Lower leg skin (tissue), 4 donors: ENCODE measurements at places on chromosomes 12 and 14. TPM values are rescaled to one million over a fixed set of nuclear protein-coding genes. Genes with fewer than 3 reads are reported as not detected.

- DNase-seq, result no peak
Measured at GRCh38 chr12:11916771-11917170, 154.0 kb upstream of the BCL2L14 start.

- no peak for DNase-seq
Measured at GRCh38 chr12:53365245-53365904, 14.6 kb upstream of the SP1 start.

CALM1 gene
- 128 TPM for total RNA-seq

DNA sequence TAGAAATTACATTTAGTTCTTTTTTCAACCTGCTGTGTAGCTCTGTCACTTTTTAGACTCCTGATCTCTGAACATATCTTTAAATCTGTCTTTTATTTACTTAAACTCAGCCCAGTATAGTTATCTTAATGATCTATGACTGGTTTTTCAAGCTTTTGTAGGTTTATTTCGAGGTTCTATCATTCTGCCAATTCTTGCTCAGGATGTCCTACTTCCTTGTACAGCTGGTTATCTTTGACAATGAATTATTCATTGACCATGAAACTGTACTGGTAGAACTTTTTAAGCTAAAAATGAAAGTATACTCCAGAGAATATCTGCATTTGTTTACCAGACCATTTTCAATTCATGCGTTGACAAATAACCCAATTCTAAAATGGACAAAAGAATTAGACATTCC is 37.8 kb downstream of the TC2N start:
- no peak for DNase-seq

CYP46A1 gene
- 0.13 TPM for total RNA-seq

SPX gene
- not detected for total RNA-seq

GRCh38 chr12:103632554-103633216 is 45.6 kb downstream of the STAB2 start:
- peak; percentile 89 for DNase-seq

VRTN gene
- not detected for total RNA-seq

GRCh38 chr14:64508215-64508776 is 3.7 kb downstream of the ZBTB1 start:
- DNase-seq, result no peak

ABCD2 gene
- total RNA-seq, result 0.23 TPM

DNA sequence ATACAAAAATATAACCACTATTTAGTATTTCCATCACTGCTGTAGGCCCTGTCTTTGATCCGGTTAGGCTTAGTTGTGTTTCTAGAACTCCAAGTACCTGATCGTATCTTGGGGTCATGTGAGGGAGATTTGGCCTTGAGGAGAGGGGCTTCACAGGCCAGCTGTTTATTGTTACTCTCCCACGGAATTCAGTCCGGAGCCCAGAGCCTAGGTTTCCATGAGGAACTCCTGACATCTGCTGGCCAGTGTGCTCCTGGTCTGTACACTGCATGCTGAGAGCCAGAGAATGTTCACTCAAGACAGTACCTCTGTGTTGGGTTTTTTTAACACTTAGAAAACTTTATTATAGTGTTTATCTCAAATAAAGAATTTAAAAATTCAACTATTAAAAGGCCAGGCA is 341.0 kb upstream of the TMEM132C start:
- DNase-seq, result no peak

- no peak for DNase-seq
Measured at GRCh38 chr14:68509188-68509983, 283.5 kb downstream of the ZFP36L1 start.

MSI1 gene
- total RNA-seq, result not detected

DNA sequence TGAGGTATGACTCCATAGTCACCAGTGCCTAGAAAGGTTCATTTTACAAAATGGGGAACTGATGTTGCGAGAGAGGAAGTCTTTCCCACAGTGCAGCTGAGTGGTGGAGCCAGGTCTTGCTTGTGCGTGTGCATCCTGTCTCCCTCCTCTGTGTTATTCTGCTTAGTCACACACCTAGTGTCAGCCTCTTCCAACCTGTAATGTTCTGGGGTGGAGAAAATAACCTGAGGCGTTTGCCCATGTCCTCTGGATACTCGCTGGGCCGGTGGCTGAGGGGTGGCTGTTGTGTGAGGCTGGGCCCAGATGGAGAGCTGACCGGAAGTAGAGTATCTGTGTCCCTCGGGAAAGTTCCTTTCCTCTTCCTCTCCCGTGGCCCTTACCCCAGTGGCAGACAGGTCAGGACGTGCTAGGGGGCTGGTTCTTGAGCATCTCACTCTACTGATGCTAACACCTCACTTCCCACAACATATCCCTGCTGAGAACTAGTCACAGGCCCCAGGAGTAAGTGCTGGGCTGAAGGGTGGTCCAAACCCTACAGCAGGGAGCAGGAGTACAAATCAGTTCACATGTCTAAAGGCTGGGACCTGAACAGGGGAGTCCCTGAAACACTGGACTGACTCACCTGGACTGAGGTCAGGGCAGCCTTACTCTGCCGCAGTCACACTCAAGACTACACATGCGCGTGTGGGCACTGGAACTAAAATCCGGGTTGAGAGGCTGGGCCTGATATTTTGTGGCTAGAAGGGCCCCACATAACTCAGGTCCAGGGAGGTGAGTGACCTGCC is 7.0 kb downstream of the MLF2 start:
- no peak for DNase-seq

DNA sequence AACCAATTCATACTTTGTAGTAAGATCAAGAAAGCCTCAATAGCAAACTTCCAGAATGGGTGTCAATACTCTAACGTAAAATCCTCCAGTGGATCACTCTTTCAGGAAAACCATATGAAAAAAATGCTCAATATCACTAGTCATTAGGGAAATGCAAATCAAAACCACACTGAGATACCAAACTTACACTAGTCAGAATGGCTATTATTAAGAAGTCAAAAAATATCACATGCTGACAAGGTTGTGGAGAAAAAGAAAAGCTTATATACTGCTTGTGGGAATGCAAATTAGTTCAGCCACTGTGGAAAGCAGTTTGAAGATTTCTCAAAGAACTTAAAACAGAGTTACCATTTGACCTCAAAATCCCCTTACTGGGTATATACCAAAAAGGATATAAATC is 49.5 kb upstream of the ATXN7L3B start:
- no peak for DNase-seq

DNA sequence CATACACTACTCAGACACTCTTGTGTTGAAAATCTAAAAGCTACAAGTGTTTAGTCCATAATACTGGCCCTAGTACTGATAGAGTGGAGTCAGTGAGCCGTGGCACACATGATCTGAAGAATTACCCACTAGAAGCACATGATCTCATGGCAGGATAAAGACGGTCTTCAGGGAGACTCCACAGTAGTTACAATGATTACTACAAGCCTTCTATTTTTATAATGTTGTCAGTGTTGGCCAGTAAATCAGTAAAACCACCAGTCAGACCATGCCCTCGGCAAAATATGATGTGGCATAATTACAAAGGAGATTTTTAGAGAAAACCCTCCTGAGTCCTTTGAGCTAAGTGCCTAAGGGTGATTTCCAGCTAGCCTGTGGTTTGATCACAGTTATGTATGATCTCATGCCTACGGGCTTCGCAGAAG is 114.9 kb downstream of the PDZRN4 start:
- DNase-seq, result no peak

DNA sequence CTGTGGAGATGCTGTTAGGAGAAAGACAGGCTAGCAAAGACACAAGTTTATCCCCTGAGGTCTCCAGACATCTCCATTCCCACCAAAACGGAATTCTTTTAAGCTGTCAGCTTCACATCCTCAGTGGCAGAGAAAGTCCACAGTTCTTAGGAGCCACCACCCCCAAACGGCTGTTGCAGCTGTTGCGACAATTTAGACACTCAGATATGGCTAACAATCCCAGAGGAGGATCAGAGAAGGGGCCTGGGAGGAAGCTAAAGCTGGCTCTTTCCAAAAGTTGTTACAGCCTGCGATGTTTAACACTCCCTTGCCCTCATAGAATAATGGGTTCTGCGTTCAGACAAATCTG is 1.9 kb upstream of the ATP5MC2 start:
- no peak for DNase-seq

DNA sequence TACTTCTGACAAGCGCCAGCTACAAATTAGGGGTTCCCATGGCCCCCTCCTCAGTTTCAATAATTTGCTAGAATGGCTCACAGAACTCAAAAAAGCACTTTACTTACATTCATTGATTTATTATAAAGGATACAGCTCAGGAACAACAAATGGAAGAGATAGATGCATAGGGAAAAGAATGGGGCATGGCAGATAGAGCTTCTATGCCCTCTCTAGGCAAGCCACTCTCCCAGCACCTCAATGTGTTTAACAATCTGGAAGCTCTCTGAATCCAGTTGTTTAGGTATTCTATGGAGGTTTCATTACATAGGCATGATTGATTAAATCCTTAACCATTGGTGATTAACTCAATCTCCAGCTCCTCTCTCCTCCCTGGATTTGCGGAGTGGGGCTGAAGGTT is 184.5 kb upstream of the DAAM1 start:
- no peak for DNase-seq

DNA sequence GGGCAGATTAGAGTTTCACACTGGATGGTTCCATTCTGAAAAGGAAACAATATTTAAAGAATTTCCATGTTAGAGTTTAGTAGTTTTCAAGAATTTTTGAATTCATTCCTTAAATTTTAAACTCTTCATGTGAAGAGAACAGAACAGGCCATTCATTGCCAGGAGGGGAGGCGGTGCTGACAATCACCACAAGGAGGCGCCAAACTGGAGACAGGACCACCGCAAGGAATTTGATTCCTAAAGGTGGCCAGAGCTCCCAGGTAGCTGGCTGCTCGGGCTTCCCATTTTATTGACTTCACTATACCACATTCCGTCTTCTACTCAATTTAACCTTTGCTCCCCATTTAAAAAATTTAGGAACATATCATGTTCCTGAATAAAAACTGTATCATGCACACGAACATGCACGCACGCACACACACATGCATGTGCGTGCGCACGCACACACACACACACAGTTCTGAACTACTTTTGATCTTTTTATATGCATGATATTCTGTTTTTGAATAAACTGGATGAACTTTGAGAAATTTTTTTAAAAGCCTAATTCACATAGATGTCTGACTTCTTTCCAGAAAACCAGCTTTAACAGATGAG is 101.2 kb downstream of the NELL2 start:
- DNase-seq, result no peak

DNA sequence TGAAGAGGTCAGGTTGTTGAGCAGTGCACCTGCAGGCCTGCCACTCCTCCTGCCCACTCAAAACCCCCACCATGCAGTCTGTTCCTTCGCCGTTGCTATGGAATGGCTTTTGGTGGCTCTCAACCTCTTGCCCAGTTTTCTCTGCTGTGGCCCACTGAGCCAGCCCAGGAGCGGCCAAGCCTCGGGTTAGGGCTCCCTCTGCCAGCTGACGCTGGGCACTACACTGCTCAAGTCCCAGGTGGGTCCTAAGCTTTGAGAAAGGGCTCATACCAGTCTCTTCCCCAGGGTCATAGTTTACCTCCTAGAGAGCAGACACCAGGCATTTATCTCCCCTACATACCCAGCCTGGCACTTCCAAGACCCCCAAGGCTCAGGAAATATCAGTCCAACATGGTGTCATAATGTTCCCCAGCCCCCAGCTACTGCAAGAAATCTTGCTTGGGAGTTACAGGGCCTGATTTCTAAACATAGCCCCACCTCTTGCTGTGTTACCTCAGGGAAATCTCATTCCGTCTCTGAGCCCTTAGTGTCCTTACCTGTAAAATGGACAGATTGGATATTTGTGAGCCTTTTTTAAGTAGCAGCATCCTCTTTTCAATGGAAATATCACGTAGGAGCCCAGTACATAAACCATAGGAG is 59.4 kb downstream of the TSPAN11 start:
- DNase-seq, result peak; percentile 28

DNA sequence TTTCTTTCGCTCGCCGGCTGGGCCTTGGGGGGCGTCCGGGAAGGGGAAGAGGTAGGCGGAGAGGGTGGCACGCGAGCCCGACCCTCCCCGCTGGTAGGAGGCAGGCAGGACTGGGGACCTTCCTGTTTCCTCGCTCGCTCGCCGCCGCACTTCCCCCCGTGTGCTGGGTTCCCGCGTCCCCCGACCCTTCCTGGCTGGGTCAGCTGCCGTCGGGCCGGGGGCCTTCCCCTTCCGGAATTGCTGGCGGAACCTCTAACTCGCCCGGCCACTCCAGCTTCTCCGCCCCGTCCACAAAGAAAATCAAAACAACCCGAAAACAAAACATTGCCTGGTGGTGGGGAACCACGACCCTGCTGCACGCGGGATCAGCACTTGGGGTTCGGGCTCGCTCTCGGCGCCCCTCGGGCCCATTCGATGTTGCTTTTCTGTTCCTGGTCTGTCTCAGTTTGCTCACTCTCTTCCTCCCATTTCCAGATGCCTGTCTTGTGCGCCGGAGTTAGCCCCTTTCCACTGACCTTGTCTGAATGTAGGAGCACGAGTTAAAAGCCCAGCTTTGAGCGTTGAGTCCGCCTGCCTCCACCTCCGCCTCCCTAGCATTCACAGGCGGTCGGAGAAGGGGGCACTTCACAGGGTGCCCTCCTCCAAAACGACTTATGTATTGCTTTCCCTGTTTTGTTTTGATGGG is 581 bp downstream of the PAPOLA start:
- DNase-seq, result peak; percentile 90

GRCh38 chr14:94560291-94560665 is 964 bp upstream of the SERPINA4 start:
- no peak for DNase-seq

LETMD1 gene
- 75.1 TPM for total RNA-seq

GRCh38 chr14:96135285-96135684 is 69.4 kb upstream of the BDKRB2 start:
- no peak for DNase-seq

HCAR1 gene
- 0.15 TPM for total RNA-seq

NEUROD4 gene
- total RNA-seq, result not detected

DNA sequence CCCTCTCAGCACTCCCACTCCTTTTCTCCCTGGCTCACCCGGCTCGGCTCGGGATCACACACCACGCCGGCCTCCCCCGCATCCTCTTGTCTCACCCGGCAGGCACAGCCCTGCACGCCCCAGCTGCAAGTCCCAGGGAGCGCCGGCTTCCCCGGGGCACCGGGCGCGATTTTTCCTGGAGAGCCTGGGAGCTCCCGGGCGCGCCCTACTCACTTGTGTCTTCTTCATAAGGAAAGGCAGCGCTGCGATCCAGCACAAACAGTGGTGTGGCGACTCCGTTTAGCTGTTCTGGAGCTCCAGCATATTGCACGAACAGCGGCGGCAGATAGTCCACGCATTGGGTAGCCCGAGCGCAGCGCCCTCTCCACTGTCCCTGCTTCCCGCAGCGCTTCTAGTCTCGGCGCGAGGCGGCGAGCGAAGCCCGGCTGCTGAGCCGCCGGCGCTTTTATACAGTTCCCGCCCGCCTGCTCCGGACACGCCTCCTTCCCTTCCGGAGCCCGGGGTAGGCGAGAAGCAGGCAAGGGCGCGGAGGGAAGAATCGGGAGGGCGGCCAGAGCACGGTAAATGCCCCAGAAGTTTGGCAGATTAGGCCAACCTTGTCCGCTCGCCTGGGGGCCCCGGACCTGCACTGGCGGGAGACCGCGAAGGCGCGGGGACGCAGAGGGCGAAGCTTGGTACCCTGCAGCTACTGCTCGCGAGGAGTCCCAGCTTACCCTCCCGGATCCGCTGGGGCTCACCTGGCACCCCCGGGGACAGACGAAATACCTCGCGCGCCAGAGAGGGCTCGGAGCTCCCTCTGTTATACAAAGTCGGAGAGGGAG is at the start of gene KITLG:
Gene KITLG (minus strand): TSS at position 421 of the 821 bp plus-strand sequence. CDS start 193 bp downstream, at position 228.
- DNase-seq, result peak; percentile 96
